ENCODE measurements at places on chromosomes 1 and 21.

GRCh38 chr1:50271968-50272578, 151.2 kb downstream of the DMRTA2 start:
- peak; percentile 30 for DNase-seq

- DNase-seq = no peak
These were observed 10.9 kb downstream of the TAGLN2 start for GRCh38 chr1:159914252-159915018.

DNA sequence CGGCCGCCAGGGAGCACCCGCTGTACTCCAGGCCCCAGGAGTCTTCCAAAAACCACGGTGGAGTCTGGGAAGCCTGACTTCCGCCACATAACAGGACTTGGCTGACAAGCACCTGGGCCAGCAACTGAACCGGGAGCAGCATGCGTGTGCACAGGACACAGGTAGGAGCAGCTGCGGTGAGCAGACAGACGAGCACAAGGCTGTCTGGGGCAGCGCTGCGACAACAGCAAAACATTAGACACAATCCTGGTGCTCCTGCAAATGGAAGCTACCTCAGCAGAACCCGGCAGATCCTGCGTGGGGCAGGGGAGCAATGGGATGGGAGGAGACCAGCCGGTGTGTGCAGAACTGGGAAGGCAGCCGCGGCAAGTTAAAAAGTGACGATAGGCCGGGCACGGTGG, 80.4 kb downstream of the NPHP4 start:
- no peak for DNase-seq

DNA sequence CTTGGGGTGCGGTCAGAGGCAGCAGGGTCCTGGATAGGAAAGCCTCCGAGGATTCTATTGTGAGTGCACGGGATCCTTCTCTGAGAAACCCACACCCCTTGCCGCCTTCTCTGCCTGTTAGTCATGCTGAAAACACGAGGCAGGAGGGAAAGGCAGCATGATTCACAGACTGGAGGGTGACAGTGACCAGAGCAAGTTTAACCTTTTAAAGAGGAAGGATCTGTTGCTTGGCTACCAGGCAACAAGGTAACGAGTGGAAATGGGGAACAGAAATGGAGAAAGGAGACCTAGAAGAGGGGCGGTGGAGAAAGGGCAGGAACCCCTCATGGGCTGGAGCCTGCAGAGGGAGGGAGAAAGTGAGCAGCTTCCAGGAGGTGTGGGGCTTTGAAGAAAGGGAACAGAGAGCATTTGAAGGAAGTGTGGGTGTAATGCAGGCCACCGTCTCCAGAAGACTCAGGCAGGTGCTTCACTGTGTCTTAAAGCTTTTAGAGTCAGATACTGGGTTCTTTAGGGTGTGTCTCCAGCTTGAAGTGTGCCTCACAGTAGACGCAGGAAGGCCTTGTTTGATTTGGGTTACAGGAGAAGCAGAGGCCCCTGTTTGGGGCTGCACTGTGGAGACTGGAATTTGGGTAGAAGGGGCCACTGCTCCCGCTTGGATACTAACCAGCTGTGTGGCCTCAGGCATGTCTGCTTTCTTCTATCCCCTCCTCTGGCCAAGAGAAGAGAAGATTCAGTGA, 19.1 kb downstream of the OPTC start:
- DNase-seq = no peak

GRCh38 chr1:156895455-156895812, 1.9 kb downstream of the PEAR1 start:
- DNase-seq = no peak
